EL (cell line): ENCODE measurements at places on chromosomes 12 and 14.

DNA sequence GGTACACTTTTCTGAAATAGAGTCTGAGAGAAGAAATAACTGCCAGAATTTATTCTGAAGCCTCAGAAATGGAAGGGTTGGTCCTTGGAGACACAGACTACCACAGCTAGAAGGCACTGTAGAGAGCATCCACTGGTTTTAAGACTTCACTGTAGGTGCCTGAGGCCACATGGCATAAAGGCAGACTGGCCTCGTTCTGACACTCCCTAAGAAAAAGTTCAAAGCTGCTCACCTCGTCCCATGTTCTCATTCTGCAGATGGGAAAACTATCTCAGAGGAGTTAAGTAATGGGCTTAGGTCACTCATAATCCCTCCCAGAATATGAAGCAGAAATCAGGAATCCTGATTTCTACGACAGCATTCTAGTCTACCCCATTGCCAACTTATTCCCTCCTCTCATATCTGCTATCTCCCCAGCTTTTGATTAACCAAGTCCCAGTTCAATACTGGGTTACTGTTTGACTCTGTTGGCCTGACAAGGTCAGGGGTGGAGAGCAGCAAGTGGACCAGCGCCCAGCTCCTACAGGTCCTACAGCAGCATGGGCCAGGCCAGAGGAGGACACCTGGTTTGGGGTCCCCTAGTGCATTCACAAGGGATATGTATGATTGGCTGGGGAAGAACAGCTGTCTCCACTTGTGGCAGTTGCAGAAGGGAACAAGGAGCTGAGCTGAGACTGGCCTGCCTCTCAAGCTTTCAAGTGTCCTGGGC is 3.7 kb downstream of the ITGA5 start:
- DNase-seq, result no peak

DNA sequence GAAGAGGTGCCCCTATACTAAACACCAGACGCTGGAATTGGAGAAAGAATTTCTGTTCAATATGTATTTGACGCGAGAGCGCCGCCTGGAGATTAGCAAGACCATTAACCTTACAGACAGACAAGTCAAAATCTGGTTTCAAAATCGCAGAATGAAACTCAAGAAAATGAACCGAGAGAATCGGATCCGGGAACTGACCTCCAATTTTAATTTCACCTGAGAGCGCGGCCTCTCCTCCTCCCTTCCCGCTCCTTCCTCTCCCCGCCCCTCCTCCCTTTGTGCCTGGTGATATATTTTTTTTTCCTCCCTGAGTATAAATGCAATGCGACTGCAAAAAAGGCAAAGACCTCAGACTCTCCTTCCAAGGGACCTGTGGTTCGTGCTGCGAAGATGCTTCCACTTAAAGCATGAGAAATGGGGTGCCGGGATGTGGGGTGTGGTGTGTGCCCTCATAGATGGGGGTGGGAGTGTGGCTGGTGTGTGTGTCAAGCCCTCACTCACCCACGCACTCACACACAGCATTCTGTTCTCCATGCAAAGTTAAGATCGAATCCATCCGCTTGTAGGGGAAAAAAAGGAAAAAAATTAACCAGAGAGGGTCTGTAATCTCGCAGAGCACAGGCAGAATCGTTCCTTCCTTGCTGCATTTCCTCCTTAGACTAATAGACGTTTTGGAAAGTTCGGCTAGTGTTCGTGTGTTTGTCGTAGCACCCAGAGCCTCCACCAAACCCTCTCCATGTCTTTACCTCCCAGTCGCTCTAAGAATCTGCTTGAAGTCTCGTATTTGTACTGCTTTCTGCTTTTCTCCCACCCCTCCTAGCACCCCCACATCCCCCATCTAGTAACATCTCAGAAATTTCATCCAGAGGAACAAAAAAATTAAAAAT is 4.5 kb downstream of the HOXC10 start:
- DNase-seq, result no peak

DNA sequence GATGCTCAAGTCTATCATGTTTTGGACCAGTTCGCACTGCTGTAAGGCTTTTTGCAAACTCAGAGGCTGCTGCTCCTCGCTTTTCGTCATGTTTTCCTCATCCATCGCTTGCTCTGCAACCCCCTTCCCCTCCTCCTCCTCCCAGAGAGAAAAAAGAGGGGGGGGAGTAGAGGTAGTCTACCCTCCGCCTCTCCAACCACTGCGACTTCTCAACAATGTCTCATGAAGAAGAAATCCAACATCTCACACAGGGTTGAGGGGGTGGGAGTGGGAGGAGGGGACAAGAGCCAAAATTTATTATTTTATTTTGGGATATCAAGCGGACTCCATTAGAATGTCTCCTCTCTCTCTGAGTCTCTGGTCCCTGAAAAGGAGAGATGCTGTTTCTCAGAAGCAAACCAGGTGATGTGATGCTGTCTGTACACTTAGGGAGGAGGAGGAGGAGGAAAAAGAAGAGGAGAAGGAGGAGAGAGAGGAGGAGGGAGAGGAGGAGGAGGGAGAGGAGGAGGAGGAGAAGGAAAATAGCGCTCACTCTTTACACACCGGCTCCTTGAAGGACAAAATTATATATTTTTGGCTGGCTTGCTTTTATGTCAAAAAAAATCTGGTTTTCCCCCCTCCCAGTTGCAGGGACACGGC is 520 bp downstream of the KSR2 start:
- DNase-seq, result no peak

- DNase-seq, result peak; percentile 78
Measured at GRCh38 chr12:31736472-31736871, 7.7 kb upstream of the AMN1 start.

DNA sequence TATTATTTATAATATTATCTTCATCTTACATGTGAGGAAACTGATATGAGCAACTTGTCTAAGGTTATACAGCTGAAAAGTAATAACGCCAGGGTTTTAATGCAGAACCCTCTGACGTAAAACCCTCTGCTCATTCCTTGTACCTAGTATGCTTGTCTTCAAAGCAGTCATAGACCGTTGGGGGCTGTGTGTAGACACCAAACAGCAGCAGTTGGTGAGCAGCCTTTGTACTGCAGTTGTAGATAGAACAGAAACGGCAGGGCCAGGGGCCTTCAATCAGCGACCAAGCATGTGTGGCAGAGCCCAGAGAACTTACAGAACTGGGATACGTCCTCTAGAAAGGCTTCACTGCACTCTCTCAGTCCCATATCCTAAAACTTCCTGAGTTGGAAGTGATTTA is 28.1 kb downstream of the EVL start:
- no peak for DNase-seq

DNA sequence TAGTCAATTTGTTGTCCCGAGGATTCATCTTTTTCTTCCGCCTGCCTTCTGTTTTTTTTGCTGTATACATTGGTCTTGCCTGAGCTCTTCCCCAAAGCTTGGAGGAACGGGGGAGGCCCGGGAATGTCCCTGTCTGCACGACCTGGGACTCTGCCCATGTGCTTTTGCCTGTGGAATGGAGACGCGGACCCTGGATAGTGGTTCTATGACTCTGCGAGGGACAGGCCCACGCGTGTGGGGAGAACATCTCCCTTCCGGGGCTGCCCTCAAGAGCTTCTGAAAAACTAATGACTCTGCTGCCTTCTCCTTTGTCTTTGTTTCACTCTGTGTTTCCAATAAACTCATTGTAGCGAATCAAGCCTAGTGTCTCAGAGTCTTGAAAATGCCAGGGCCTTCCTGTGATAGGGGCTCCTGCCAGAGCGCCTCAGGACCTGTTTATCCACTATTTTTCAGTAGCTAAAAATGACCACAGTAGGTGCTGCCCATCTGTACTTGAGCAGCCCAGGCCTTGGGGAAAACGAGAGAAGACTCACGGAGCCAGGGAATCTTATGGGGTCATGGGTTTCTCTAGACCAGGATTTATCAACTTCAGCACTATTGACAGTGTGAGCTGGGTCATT is 12.3 kb downstream of the KRT83 start:
- no peak for DNase-seq

- no peak for DNase-seq
Measured at GRCh38 chr12:78244916-78245507, 414.3 kb downstream of the NAV3 start.

- no peak for DNase-seq
Measured at GRCh38 chr12:58959639-58960300, 39.5 kb upstream of the LRIG3 start.

- DNase-seq, result no peak
Measured at GRCh38 chr12:44885902-44886301, 9.8 kb upstream of the NELL2 start.

DNA sequence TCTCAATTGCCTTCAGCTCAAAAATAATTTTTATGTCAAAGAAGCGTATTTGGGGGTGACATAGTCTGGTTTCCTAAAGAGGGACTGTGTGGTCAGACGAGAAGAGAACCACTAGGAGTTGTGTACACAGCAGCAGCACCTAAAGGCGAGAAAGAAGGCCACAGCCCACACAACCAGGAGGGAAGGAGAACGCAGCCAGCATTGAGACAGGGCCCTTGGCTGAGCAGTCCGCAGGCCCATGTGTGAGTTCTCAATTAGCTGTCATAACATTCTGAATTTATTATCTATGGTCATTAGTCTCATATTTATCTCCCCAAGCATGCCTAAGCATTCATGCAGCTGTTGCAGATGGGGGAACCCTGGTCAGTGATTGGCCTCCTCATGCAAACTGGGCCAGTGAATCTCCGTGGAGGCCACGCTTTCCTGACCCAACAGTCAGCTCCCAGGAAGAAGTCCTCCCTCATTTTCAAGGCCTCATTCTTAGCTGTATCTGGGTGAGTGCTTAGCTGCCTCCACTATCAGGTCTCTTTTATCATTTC is 81.2 kb upstream of the ATF7IP start:
- no peak for DNase-seq

GRCh38 chr12:63976902-63977395 is 132.4 kb downstream of the SRGAP1 start:
- no peak for DNase-seq
